ENCODE measurements at places on chromosomes 3 and 15. TPM values are rescaled to one million over a fixed set of nuclear protein-coding genes. Genes with fewer than 3 reads are reported as not detected.
A peak's percentile ranks its signal among the peaks of the same experiment; 100 is the strongest.

FEZF2 gene
- not detected for total RNA-seq

SNRPN gene
- 98.8 TPM for total RNA-seq

DNA sequence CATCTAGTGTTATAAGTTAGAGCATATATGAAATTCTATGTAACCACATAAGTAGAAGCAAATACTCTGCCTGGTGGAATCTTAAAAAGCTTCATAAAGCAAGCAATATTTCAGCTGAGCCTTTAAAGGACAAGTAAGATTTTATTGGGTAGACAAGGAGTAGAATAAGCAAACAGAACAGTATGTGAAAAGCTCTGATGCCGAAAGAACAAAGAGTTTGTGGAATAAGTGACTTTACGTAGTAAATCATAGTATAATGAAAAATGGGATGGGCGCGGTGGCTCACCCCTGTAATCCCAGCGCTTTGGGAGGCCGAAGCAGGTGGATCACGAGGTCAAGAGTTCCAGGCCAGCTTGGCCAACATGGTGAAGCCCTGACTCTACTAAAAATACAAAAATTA, 9.9 kb downstream of the EAF2 start:
- DNase-seq: no peak

MYO5C gene
- total RNA-seq: 11.6 TPM

DNA sequence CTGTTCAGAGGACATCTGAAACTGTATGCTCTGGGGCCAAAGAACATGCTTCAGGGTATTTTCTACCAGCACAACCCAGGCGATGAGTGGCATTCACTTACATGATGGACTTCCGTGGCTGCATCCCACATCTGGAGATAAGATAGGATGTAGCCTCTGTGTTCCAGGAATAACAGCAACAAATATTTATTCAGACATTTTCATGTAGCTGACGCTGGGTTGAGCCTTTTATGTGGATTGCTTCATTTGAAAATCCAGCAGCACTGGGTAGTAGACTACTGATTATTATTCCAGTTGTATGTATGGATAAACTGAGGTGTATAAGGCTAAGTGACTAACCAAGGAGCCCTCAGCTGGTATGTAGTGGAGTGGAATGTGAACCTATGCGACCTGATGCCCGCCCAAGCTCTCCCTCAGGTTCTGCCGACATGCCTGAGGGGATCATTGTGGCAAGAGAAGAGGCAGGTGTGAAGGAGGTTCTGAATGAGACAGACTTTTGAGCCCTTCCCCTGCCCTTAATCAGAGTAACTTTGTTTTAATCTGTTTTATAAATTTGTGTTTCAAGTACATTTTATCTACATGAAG, 25.9 kb upstream of the ABHD10 start:
- DNase-seq: no peak

- DNase-seq: peak; percentile 41
These were observed 9.9 kb downstream of the CEP152 start for GRCh38 chr15:48800811-48801455.

- no peak for DNase-seq
These were observed 72.7 kb downstream of the GREM1 start for GRCh38 chr15:32790352-32790999.
